PC-9 (cell line): ENCODE measurements at places on chromosomes 12 and 14.

DNA sequence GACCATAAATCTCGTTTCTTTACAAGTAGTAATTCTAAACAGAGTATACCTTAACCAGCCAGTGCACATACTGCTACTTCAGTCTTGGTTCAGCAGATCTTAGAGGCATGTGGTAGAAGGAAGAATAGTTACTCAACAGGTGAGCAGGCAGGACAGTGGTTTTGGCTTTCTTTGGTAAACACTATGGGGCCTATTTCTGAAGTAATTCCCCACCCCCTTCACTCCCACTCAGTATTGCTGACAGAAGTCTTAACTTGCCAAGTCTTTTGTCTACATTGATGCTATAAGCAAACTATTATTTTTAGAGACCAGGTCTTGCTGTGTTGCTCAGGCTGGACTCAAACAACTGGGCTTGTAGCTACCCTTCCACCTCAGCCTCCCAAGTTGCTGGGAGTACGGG is 68.5 kb downstream of the FBXO34 start:
- DNase-seq: no peak

- DNase-seq: no peak
Observed at GRCh38 chr14:34826661-34827060, 48.5 kb downstream of the BAZ1A start.

DNA sequence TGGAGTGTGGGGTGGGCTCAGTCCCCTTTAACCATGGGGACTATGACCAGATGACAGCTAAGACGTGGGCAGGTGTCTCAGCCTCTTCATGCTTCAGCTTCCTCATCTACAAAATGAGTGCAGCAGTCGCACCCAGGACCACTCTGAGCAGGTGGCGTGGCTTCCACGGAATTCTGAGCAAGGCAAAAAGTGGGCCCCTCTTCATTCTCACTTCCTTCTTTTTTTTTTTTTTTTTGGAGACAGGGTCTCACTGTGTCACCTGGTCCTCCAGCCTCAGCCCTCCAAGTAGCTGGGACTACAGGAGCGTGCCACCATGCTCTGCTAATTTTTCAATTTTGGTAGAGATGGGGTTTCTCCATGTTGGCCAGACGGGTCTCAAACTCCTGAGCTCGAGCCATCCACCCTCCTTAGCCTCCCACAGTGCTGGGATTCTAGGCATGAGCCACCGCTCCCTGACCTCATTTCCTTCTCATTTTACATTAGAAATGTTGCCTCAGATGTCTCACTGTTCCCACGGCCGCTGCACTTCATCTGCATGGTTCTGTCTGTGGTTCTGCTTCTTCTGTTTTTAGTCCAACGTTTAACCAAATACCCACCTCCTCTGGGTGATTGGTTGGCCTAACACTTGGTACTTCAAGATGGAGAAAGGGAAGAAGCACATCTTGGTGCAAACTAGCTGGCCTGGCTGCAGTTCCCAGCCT is 41.3 kb upstream of the BCL7A start:
- no peak for DNase-seq

DNA sequence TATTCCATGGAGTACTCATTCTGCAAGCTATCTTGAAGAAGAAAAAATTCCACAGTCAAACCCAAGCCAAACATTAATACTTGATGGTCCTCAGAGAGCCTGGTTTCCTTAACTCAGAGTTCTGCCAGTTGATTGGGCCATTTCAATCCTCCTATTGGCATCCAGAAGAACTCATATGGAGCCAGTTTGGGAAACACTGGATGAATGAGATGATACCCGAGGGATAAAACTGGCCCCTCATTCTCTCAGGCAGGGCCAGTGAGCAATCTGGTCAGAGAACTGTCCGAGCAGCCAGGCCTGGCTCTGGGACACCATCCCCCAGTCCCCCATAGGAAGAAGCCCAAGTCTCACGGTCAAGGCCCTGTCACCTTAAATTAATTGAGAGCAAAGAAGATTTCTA is 48.8 kb downstream of the NUAK1 start:
- DNase-seq: no peak

DNA sequence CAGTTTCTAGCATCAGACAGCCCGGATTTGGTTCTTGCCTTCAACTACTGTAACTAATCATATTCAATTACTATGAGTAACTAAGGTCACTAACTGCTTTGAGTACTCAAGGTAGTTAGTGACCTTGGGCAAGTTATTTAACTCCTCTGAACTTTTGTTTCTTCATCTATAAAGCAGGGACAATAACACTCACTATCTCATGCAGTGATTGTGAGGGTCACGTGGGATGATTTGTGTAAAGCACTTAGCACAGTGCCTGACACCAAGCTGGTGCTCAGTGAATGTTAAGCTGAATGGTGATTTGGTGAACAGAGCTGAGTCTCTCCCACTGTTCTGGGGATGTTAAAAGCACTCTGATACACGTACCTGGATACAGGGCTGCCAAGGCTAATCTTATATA is 171.3 kb upstream of the PLXNC1 start:
- no peak for DNase-seq
